T-cell (primary cell): ENCODE measurements at places on chromosomes 7 and 10. TPM values are rescaled to one million over a fixed set of nuclear protein-coding genes. Genes with fewer than 3 reads are reported as not detected.

- no peak for DNase-seq
These were observed 179.8 kb downstream of the IPMK start for GRCh38 chr10:58087896-58088295.

DNA sequence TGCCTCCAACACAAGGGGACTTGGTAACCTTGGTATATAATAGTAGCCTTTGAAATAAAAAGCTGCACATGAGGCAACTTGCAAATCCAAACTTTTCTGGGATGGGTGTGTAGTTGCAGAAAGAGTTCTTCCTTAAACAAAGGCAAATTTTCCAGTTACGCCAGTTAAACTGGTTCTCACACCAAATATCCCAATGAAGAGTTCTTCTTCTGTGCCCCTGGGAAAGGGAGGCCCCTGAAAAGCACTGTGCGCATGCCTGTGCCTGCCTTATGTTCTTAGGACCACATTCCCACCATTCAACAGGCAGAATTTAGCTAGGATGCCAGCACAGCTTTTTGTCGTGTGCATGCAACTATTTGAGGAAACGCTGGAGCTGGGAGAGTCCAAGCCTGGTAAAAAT lies 164.8 kb upstream of the SLC25A13 start:
- DNase-seq: no peak

DNA sequence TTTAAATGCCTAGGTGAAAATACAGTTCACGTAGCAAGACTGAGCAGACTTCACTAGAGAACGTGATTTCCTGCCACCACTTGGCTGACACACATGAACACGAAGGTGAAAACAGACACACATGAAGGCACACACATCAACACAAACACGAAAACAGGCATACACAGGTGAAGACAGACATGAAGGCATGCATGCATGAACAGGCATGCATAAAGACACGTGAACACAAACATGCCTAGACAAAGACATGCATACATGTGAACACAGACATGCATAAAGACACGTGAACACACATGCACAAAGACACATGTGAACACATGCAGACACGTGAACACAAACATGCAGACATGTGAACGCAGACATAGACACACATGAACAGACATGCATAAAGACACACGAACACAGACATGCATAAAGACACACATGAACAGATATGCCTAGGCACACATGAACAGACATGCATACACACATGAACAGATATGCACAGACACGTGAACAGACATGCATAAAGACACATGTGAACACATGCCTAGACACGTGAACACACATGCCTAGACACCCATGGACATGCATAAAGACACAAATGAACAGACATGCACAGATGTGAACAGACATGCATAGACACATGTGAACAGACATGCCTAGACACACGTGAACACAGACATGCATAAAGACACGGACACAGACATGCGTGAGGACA lies 243.1 kb downstream of the ZMYND11 start:
- no peak for DNase-seq

DNA sequence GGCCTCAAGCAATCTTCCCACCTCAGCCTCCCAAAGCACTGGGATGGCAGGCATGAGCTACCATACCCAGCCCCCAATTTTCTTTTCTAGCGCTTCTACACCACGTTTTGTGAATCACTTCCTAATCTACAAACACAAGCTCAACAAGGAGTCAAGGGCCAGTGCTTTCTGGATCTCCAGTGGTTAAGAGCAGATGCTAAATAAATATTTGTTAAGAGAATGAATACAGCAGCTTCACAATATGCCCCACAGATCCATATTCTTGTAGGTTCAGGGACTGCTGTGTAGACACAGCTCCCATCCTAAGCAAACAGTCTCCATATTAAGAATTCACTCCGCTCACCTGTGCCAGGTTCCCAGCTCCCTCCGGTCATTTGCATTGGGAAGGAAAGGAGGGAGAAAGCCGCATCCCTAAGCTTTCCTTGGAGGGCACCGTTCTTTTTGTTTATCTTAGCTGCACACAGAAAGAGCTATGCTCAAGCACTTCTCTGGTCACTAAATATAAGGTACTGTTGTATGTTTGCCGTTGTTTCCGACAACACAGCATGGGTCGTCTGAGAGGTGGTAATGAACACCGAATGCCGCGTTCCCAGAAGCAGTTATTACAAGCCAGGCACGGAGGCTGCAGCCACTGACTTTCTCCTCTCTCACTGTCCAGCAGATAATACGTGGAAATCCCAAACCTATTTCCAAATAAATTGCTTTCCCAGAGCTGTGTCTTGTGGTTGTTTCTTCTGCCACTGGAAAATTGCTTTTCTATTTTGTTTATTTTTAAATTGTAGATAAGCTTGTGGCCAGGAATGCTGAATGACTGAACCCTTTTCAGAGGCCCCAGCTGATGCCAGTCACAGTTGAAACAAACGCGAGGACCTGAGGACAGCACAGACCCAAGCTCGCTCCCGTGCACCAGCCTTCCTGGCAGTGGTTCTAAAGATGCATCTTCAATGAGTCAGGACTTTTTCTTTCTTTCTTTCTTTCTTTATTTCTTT lies 217.1 kb downstream of the PRPF18 start:
- no peak for DNase-seq

- DNase-seq: no peak
These were observed 1.3 kb upstream of the POT1 start for GRCh38 chr7:124930655-124931597.

DNA sequence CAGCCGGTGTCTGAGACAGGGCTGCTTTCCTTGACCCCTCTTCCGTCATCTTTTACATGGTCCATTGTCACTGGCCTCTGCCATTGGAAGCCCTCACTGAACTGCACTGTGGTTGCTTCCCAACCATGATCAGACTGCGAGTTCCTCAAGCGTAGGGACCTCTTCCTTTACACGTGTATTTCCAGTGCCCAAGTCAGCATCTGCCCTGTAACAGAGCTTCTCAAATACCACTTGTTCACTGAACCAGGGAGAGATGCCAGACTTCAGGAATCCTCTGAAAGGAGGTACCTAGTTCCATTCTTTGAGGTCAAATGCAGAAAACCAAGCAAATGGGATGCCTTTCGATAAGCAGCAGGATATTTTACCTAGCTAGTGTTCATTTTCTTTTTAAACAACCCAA lies 145.1 kb downstream of the NRP1 start:
- no peak for DNase-seq

- DNase-seq: no peak
These were observed 12.7 kb upstream of the CACUL1 start for GRCh38 chr10:118767297-118768040.

DNA sequence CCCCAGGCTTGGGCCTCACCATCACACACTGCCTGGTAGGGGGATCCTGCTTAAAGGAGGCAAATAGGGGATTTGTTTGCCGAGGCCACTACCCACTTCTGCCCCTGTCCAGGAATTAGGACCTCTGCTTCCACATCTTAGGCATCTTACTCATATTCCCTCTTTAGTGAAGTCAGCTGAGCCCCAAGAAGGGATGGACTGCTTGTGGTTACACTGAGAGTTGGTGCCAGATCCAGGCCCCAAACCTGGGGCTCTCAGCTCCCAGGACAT lies 1.6 kb upstream of the GPRIN2 start:
- DNase-seq: no peak

GRCh38 chr10:34236931-34237330 lies 578.2 kb downstream of the PARD3 start:
- no peak for DNase-seq

GRCh38 chr10:110691139-110691538 lies 47.0 kb downstream of the RBM20 start:
- no peak for DNase-seq

DNA sequence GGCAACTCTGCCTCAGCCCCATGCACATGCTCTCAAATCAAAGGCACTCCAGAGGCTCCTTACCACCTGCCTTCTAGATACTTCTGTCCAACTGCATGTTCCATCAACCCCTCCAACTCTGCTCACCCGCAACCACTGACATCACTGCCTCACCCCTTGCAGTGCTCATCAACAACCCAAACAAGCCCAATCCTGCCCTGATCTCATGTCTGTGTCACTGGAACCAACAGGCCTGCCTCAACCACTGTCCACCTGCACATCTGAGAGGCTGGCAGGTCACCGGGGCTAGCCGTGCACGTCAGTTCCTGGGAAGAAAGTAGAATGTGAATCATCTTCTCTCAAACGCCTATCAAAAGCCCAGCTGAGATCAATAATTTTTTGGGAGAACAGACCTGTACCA lies 33.3 kb downstream of the CTBP2 start:
- DNase-seq: no peak

DNA sequence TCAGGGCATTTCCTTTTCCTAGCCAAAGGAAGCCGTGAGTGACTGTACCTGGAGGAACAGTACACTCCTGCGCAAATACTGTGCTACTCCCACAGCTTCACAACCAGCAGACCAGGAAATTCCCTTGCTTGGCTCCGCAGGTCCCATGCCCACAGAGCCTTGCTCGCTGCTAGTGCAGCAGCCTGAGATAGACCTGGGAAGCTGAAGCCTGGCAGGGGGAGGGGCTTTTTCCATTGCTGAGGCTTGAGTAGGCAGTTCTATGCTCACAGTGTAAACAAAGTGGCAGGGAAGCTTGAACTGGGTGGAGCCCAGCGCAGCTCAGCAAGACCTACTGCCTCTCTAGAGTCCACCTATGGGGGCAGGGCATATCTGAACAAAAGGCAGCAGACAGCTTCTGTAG lies 291.2 kb downstream of the HGF start:
- DNase-seq: no peak

- no peak for DNase-seq
These were observed 125.6 kb upstream of the SLC26A5 start for GRCh38 chr7:103571586-103571985.

- DNase-seq: no peak
These were observed 195.7 kb downstream of the CACNA2D1 start for GRCh38 chr7:82247814-82248433.

- DNase-seq: no peak
These were observed 323.8 kb downstream of the DPP6 start for GRCh38 chr7:154375956-154376355.

- no peak for DNase-seq
These were observed 55.8 kb upstream of the ITGA8 start for GRCh38 chr10:15775513-15775912.

The SLC26A5 gene
- not detected for total RNA-seq

The SPDYE16 gene
- 0.79 TPM for total RNA-seq

The ARHGAP22 gene
- 0.33 TPM for total RNA-seq

The PLPP4 gene
- not detected for total RNA-seq

The OPN1SW gene
- not detected for total RNA-seq

The SFTPA2 gene
- 9.8 TPM for total RNA-seq

The ACSM6 gene
- not detected for total RNA-seq

The EGR2 gene
- total RNA-seq: 0.90 TPM

The KIAA1217 gene
- total RNA-seq: 0.44 TPM

The FHIP2A gene
- total RNA-seq: 31.9 TPM

The TEX47 gene
- not detected for total RNA-seq

The SMO gene
- 0.39 TPM for total RNA-seq

The HOXA6 gene
- 0.65 TPM for total RNA-seq
